ENCODE measurements at places on chromosomes 3 and 15.

- no peak for DNase-seq
These were observed 128.8 kb downstream of the CD47 start for GRCh38 chr3:107962037-107962436.

GRCh38 chr3:65992106-65992505 lies 46.6 kb downstream of the MAGI1 start:
- DNase-seq = no peak

DNA sequence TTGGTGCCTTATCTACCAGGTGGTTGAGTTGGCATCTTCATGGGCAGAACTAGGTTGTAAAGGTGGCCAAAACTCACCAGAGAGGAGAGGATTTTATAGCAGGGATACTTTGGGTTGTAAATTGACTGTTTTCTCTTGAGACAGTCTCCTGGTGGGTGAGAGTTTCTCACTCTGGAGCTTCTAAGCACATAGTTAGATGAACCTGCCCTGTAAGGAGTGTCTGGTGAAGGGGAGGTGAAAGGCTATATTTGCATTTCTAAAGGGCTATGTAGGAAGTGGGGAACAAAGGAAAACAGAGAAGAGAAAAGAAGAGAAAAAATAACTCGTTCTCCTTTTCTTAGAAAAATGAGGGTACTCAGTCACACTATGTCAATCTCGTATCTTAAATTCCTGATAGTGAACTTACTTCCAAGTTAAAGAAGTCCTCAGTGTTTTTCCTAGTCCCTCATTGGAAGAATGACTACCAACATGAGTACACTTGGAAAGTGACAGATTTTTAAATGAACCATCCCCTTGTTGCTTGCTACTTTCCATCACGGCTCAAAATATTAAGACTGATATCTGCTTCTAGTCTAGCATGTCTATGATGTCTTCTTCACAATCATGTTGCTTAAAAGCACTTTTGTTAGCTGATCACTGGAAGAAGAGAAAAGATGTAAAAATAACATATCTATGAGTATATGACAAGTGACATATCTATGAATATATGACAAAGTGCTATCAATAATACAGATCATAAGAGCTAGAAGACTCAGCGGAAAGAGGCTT lies 113.8 kb upstream of the P2RY1 start:
- DNase-seq = no peak

GRCh38 chr3:122123850-122124249 lies 59.6 kb upstream of the CASR start:
- DNase-seq = no peak

- DNase-seq = no peak
These were observed 1.1 kb downstream of the PDIA5 start for GRCh38 chr3:123067689-123068600.

DNA sequence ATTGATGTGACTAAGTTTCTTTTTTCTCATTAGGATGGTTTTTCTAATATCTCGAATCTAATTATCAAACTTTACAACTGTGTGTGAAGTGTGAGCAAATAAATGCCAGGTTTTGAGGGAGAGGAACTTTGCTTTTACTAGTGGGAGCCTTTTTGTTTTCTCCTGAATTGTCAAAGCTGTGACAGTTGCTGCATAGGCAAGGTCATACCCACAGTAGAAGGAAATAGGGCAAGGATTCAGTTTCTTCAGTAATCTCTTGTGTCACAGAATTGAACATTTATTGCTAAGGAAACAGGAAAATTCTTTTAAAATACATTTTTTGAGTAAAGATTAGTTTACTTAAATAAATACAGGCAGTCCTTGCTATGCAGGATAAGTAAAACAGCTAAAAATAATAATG lies 19.5 kb downstream of the GMPS start:
- no peak for DNase-seq

- no peak for DNase-seq
These were observed 11.3 kb upstream of the TMEM115 start for GRCh38 chr3:50370594-50370993.

All from effector CD4-positive, alpha-beta T cell (primary cell).